ENCODE measurements at places on chromosomes 12 and 14.
A peak's percentile ranks its signal among the peaks of the same experiment; 100 is the strongest.

DNA sequence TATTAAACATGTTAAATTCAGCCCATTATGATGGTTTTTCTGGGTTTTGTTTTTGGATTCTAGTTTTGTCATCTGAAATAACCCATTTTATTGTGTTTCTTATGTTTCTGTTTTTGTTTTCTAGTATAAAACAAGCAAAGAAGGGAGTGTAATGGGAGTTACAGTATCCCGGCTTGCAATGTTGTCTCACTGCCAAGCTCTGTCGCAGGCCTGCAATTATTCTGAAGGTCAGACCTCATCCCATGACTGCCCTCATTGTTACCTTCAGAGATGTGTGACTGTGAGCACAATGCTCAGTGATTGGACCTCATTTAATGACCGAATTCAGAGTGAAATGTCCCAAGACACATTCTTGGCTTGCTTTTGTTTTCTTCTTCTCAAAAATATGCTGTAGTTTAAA is 73.0 kb upstream of the ATF1 start:
- no peak for ATAC-seq

DNA sequence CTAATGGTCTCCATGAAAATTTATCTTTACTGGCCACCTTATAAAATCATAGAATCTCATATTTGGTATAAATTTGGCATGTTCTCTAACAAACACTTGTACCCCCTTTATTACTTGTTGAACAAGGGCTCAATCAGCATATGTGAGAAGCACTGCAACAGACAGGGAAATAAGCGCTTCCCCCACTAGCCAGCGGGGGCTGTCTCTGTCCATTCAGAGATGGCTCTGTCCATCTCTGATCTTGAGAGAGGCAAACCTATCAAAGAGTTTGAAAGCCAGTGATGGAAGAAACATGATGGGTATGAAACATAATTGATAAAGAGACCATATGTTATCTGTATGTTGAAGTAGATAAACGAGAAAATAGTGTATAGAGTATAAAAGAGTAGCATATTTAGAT is 326.8 kb downstream of the PDZRN4 start:
- no peak for ATAC-seq

DNA sequence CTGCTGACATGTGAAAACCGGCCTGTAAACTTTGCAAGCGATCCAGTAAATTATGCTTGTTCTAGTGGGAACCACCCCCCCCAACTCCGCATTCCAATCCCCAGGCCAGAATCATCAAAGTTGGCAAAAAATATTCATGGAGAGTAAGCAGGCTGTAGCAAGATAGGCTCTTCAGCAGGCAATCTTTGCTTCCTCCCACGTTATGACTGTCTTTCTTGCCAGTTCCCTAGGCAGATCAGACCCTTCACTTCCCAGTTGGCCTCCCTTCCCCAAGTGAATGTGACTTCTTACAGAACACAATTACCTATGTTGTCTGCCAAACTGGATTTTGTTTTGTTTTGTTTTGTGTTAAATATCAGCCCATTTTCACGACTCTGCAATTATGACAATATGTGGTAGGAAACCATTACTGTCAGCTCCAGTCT is 1.2 kb upstream of the PTGER2 start:
- ATAC-seq, result no peak

DNA sequence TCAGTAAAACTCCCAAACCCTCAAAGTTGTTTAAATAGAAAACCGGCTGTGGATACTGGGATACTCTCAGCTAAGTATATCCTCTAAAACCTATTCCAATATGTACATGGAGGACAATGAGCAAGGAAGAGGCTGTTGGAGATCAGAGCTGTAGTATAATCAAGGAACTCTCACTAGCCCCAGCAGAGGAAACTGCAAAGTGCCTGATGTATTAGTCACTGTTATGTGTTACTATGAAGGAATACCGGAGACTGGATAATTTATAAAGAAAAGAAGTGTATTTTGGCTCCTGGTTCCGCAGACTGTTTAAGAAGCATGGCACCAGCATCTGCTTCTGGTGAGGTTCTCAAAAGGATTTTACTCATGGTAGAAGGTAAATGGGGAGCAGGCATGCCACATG is 65.6 kb upstream of the RPL10L start:
- ATAC-seq, result no peak

DNA sequence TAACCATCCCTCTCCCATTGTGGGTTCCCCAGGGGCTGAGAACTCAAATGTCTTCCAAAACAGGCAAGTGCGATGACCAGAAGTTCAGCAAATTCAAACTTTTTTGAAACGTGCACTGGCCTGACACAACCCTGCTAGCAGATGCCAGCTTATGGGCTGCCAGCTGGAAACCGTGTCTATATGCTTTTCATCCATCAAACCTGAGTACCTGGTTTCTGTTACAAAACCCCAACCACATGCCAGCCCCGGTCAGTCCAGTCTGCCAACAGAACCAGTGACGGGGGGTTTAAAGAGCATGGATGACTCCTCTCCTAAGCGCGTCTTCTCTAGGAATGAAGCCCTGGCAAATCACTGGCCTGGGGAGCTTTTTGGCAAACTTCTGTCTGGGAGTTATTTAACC is 189.7 kb downstream of the TTC7B start:
- peak; percentile 80 for ATAC-seq

- ATAC-seq, result no peak
Measured at GRCh38 chr14:64800000-64800399, 79.7 kb downstream of the SPTB start.

DNA sequence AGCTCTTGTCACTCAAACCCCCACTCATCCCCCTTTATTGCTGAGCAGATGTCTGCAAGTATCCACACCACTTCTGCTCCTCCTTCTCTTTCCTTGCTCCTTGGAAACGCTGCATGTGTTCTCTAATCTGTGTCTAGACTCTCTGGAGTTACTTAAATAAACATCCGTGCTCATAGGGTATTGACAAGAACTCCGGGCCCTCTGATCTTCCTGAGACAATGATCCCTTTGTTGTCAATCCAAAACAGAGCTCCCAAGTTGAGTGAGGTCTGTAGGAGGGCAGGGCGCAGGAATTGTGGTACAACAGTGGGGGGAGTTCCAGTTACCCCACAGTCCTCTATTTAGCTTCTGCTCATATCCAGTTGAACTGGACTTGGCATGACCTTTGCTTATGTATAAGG is 489.0 kb downstream of the SNAPC1 start:
- ATAC-seq, result no peak

GRCh38 chr12:24231298-24231697 is 281.8 kb upstream of the SOX5 start:
- no peak for ATAC-seq

GRCh38 chr12:51070004-51070403 is 13.4 kb downstream of the CSRNP2 start:
- ATAC-seq, result no peak

DNA sequence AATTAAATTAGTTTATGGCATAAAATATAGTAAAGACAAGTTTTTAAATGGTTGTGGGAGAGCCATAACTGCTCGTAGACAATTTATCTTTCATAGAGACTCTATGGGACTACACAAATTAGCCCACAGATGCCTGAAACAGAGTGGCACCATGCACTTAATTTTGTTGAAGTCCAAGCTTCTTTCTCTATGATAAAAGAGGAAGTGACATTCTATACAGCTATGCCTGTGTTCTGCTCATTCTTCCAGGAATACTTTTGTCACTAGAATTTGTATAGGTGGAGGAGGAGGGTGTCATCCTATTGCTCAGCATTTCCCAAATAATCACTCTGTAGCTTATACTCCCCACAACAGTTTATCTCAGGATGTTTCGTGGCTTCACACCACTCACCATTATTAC is 43.7 kb upstream of the KICS2 start:
- ATAC-seq, result no peak

- no peak for ATAC-seq
Measured at GRCh38 chr12:23862701-23863100, 86.8 kb downstream of the SOX5 start.

- ATAC-seq, result peak; percentile 71
Measured at GRCh38 chr14:104708606-104709268, 15.3 kb upstream of the ADSS1 start.

GRCh38 chr12:118424884-118425283 is 48.5 kb downstream of the SUDS3 start:
- no peak for ATAC-seq

DNA sequence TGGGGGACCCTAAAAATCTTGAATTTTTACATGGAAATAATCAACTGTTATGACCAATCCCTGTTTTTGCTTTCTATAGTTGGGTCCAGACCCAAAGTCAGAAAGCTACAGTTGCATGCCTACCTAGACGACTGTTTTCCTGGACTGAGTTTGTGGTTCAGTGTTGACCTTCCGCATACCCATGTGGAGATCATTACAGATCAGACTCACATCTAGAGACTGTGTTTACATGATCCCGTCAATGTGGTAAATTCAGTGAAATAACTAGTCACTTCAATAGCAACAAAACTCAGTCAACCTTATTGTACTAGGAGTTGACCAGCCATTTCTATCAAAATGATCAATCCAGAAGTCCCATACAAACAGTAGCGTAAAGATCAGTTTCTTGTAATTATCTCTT is 257.6 kb downstream of the EGLN3 start:
- ATAC-seq, result no peak

DNA sequence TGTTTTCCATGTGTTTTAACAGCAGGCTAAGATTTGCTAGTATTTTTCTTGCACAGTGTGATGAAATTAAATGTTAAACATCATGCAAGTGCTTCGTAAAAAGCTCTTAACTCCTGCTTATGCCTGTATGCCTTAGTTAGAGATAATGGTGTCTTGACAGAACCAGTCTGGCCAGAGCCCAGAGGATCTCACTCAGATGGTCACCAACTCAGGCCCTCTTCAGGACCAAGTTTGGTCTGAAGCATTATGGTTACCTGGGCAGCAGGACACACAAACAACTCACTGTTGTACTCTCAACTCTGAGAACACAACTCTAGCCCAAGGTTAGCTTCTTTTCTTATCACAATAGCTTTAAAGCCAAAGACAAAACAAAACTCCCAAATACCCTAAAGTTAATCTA is 115.4 kb downstream of the KIF21A start:
- ATAC-seq, result no peak

DNA sequence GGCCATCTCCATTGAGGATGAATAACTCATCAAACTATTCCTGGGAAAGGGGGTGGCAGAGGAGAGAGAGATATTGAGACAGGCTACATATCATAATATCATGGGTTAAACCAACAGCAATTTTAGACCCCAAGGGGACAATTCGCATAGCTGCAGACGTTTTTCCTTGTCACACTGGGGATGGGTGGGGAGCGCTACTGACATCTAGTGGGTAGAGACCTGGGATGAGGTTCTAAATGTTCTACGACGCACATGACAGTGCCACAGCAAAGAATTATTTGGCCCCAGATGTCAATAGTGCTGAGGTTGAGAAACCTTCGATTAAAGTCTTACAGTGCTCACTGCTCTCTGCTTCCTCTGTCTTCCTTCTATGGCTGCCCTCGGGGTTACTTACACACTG is 425.6 kb downstream of the NRXN3 start:
- ATAC-seq, result no peak

DNA sequence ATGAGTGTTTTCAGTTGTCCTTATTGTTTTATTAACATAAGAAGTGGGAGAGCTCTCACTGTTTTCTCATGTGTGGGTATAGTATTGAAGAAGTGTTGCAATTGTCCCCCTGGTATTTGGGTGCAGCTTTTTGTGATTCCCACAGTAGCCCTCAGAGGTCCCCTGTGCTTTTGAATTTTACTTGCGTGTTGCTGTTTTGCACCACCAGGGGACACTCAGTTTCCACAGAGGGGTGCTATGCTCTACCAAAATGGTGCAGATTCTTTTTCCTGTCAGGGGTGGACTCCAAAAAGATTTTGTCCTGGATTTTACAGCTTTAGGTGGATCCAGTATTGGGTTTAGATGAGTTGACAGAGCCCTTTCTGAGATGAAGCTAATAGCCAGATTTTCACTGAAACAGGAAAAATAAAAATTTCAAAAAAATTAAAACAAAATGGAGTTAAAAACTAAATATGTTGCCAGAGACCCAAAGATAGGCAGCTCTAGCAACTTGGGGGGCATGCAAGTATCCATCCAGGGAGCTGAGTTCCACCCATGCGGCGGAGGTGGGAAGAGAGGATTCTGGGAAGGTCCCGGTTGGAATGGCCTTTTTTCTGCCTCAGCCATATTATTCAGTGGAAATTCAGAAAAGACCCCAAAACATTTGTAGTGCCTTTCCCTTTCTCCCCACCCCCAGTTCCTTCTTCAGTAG is 50.2 kb downstream of the TTLL5 start:
- ATAC-seq, result peak; percentile 44

GRCh38 chr12:117363056-117363662 is 1.7 kb upstream of the NOS1 start:
- ATAC-seq, result no peak

GRCh38 chr12:50566066-50566465 is 61.3 kb downstream of the DIP2B start:
- ATAC-seq, result no peak

DNA sequence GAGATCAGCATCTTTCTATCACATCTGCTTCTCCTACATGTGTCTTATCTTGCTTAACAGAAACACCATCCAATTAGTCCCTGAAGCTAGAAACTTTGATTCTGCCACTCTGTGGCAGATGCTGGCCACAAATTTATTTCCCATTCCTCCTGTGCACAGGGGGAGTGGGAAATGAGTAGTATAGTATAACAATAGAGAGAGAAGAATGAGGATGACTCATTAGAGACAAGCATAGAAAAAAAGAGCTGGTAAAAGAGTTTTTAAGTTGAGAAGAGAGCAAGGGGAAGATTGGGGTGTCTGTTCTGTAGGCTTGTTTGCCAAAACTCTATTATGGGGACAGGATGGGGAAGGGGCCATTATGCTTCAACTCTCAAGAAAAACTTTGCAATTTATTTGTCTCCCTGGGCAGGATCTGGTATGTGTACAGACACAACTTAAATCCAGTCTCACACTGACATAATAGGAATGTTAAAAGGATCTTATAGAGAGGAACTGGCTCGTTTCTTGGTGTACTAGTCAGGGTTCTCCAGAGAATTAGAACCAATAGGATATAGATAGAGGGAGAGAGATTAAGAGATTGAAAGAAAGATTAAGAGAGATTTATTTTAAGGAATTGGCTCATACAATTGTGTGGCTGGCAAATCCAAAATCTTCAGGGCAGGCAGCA is 142.6 kb upstream of the CPSF6 start:
- ATAC-seq, result no peak

GRCh38 chr12:16352481-16352880 is 5.0 kb downstream of the MGST1 start:
- no peak for ATAC-seq

- ATAC-seq, result peak; percentile 83
Measured at GRCh38 chr12:57430112-57430930, 522 bp downstream of the R3HDM2 start.

GRCh38 chr12:68239309-68239982 is 13.8 kb upstream of the IL26 start:
- no peak for ATAC-seq

GRCh38 chr14:104085032-104085888 is at the start of gene ASPG:
Gene ASPG (plus strand): TSS chr14:104085700. CDS start chr14:104085771, 71 bp downstream.
- peak; percentile 29 for ATAC-seq

DNA sequence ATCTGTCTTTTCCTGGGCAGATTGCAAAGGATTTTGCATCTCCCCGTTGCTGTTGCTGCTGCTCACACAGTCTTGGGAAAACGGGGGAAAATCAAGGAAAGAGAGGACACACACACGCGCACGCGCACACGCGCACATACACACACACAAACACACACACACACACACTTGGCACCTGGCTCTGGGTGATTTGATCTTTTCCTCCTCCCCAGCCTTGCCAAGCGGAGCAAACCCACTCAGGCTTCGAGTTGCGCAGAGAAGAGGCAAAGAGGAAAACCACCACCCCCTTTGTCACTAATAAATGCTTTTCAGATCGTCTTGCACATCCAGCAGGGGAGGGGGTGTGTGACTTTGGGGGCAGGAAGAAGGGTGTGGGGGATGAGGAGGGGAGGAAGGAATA is 965 bp upstream of the NOS1 start:
- ATAC-seq, result no peak
